Sigmoid colon (tissue), 7 donors: ENCODE measurements at places on chromosomes 16 and 17.

DNA sequence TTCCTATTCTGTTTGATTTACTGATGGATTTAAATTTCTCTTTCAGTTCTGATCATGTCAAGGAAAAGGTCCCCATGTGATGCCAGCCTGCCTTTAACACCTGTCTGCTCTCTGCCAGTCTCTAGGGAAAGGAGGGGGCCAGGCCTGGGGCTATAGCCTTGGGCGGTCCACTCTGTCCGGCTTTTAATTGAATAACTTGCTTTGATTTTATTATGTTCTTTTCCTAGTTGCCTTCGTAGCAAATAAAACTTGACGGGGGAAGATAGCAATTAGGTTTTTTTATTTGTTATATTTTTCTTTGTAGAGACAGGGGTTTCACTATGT, 47.6 kb downstream of the ABAT start:
- DNase-seq = no peak

DNA sequence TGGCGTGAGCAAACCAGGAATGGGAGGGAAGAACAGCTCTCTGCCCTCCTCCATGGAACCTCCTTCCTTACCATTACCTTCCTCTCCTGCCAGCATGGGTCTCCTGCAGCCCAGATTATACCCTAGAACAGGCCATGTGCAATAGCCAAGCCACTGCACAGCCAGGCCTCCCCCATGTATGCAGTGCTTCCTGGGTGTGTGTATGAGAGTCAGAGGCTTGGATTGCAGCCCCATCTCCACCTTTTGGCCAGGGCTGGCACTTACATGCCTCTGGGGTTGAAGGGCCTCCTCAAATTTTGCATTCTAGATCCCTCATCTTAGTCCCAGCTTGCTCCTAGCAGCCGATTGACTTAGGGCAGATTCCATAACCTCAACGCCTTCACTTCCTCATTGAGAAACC, 133.7 kb downstream of the GSG1L start:
- DNase-seq = no peak

GRCh38 chr16:54465063-54465462, 178.5 kb upstream of the IRX3 start:
- no peak for DNase-seq

GRCh38 chr16:48180868-48181480, 25.2 kb upstream of the ABCC12 start:
- peak; percentile 20 for DNase-seq

DNA sequence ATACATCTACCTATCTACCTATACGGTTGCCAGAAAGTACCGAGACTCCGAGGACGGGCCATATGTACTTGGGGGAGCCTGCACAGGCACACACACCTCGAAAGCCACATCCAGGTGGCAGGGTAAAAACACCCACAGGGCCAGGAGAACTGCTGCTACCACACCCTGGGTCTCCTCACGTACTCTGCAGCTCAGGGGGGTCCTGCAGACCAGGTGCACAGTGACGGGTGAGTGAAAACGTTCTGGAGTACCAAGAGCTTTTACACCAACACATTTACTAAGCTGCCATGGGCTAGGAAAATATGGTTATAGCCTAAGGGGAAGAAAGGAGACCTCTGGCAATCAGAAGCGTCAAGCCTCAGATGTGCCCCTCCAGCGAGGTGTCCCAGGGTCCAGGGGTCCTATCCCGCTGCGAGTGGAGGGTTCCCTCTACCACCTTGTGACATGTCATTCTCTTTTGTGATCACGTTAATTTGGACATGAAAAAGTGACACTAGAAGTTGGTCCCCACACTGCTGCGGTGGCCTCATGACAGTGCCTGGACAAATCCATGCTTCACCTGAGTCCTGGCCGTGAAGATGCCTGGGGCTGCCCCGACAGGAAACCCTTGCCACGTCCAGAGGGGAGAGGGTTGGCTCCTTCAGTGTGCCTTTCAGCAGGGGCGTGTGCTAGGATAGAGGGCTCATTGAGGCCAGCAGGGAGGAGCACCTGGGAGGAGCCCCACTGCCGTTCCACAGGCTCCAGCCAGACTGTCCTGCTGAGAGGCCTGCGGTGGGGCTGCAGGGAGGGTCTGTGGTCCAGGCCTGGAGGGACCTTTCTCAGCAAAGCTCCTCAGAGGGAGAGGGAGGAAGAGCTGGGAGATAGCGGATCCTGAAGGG, 1.8 kb downstream of the CANT1 start:
- DNase-seq = peak; percentile 57

GRCh38 chr17:55430541-55431288, 9.1 kb upstream of the MMD start:
- no peak for DNase-seq

- no peak for DNase-seq
These were observed 14.6 kb downstream of the SRCIN1 start for GRCh38 chr17:38590988-38591758.

- no peak for DNase-seq
These were observed 42.1 kb upstream of the RPH3AL start for GRCh38 chr17:394718-395095.

DNA sequence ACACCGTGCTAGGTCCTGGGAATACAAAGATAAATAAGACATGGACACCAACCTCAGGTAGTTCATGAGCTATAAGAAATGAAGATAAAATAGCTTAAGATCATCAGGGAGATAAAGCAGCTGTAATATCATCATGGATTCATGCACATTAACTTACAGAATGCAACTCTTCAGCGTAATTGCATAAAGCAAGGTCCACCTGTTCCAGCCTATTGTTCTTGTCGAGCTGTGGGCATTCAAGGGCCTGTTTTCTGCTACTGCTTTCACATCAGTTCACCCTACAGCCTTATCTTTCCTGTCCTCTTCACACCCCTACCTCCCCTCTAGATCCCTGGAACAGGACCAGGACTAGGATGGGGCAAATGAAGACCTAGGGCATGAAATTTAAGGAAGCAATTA, 133.9 kb downstream of the SPACA3 start:
- no peak for DNase-seq

- DNase-seq = no peak
These were observed 15.5 kb downstream of the ERCC4 start for GRCh38 chr16:13935408-13935807.

DNA sequence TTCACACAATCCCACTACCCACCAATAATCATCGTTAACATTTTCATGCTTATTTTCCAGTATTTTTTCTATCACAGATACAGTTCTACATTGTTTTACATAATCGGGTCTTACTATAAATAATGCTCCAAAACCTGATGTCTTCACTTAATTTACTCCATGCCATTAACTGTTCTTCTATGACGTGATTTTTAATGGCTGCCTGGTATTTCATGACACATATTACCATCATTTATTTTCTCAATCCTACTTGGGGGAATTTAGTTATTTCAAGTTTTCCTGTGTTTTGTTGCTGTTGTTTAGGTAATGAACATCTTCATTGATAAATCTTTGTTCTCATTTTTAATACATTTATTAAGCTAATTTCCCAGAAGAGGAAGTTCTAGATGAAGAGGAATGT, 14.7 kb downstream of the LPO start:
- no peak for DNase-seq

DNA sequence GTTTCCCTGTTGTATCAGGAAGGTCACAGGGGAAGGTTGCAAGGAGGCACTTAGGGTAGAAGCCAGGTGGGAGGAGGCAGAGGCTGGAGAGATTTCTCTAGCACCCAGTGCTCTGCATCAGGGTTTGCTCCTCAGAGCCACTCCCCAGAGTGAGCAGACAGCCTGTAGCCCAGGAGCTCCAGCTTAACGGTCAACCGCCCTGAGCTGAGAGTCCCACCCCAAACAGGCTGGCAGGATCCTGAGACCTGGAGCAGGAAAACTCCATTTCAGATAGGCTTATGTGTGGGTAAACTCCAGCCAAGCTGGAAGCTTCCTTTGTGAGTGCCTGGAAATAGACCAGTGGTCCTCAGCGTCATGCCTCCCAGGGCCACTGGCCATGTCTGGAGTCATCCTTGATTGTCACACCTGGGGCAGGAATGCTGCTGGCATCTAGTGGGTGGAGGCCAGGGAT, 37.9 kb downstream of the MPRIP start:
- peak; percentile 55 for DNase-seq

GRCh38 chr17:51010173-51010675, 110.4 kb downstream of the SPAG9 start:
- DNase-seq = no peak

DNA sequence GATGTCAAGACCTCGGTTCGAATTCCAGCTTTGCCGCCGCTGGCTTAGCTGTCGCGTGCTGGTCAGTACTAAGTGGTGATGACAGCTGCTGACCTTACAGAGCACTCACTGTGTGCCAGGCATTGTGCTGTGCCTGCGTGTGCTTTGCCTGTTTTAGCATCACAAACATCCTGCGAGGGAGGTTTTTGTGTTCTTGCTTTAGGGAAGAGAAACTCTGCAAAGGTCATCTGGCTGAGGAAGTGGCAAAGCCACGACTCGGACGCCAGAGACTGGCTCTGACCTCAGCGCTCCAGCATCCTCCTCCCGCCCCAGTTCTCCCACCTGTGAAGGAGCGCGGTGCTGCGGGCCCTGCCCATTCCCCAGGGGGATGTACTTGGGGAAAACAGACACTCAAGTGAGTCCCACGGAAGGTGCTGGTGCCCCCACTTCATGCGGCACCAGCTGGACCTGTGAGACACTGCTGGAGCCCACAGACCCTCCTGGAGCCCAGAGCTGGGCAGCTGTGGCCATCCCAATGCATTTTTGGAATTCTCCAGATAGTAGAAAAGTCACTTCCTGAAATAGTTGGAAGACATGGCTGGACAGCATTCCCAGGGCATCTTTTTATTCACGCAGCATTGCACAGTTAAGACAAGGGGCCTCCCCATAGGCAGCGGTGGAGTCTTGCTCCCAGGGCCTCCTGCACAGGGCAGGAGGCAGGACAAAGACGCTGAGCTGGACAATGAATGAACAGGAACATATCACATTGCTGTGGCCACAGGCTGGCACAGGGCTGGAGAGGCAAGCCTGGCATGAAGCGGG, 20.0 kb upstream of the HERPUD1 start:
- DNase-seq = peak; percentile 76

- DNase-seq = no peak
These were observed 1156.7 kb upstream of the CDH8 start for GRCh38 chr16:63192980-63193379.

GRCh38 chr16:83728492-83728891, 79.3 kb upstream of the HSBP1 start:
- no peak for DNase-seq
